ENCODE measurements at places on chromosomes 7 and 10.

- no peak for DNase-seq
Measured at GRCh38 chr7:121744319-121744718, 128.6 kb upstream of the PTPRZ1 start.

DNA sequence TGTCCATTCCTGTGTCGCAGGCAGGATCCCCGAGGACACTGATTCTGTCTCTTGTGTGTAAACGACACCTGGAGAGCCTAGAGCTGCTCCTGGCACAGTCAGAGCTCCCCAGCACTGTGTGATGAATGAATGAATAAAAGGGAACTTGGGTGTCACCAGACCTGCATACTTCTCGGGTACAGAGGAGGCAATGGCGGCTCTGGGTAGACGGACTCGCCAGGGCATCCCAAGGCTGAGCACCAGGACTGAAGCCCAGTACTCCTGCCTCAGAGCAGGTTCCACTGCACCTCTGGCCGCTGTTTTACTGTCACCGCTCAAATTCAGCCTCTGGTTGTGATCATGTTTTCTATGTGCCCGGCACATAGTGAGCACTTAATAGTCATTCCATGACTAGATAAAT is 255.8 kb downstream of the GLRX3 start:
- DNase-seq, result no peak

GRCh38 chr10:118592675-118593330 is 2.6 kb downstream of the PRLHR start:
- DNase-seq, result no peak

DNA sequence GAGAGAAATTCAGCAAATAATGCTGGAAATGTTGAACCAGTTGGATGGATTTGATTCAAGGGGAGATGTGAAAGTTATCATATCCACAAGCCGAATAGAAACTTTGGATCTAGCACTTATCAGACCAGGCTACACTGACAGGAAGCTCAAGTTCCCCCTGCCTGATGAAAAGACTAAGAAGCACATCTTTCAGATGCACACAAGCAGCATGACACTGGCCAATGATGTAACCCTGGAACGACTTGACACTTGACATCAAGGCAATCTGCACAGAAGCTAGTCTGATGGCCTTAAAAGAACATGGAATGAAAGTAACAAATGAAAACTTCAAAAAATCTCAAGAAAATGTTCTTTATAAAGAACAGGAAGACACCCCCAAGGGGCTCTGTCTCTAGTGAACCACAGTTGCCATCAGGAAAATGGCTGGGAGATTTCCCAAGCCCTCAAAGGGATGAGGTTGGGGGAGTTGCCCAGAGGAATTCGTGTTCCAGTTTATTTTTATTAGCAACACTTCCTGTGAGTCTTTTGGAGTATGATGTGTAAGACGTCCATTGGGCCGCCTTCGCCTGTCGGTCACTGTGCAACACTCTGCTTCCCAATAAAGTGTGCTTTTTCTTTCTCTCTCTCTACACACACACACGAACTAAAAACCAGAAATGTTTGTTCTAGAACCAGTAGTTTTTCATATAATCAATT is 200.0 kb downstream of the HIBADH start:
- DNase-seq, result no peak

All from SK-MEL-5 (cell line).